ENCODE measurements at places on chromosomes 12 and 14.

DNA sequence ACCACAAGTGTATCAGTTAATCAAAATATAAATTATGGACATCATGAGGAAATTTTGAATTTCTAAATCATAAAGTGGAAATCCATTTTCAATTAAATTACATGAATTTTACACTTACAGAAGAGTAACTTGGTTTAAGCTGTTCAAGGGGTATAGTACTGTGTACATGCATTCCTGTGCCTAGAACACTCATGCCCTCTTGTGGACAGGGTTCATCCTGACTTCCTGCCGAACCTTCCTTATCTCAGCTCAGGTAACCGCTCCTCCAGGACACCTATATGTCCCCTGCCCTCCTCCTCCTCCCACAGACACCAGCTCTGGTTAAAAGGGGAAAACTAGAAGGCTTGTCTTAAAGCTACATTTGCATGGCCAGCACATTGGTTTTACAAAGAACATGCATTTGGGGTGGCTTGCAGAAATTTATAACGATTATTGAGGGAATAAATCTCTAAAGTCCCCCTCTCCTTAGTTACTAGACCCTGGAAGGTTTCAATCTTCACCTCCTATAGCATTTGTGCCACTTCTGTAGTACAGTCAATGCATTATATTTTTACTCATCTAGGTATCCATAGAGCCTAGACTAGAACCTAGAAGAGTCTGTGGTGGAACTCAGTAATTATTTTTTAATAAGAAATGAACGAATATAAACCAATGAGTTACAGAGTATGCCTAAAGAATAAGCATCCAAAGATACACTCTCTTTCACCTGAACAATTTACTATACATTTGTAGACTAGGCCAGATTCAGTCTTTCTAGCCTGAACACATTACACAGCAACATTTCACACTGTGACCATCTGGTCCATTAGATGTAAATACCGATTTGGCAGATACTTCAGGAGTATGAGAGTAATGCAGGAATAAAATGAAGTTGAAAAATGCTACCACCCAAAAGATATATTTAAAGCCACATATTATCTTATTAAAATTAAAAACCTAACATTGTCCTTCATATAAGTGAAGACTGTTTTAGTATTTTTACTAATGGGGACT lies 345.6 kb downstream of the PAWR start:
- DNase-seq = no peak

- DNase-seq = peak; percentile 52
Measured at GRCh38 chr14:101721951-101722661, 39.4 kb upstream of the PPP2R5C start.

- DNase-seq = no peak
Measured at GRCh38 chr12:2083561-2083960, 30.8 kb downstream of the CACNA1C start.

DNA sequence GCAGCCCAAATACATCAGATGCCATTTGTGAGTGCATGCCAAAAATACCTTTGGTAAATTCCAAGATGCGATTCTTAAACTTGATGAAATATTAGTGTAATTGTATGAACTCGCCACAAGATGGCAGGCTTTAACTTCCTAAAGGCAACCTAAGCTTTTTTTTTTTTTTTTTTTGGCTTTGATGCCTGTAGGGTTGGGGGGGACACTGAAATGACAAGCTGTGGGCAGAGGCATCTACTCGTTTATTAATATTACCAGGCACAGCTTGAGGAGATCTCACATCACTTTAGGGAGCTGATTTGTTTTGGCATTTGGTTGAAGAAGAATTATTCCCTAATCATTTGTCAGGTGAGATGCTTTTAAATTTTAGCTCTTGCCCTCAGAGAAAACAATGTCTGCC lies 126.7 kb upstream of the CCDC196 start:
- no peak for DNase-seq

DNA sequence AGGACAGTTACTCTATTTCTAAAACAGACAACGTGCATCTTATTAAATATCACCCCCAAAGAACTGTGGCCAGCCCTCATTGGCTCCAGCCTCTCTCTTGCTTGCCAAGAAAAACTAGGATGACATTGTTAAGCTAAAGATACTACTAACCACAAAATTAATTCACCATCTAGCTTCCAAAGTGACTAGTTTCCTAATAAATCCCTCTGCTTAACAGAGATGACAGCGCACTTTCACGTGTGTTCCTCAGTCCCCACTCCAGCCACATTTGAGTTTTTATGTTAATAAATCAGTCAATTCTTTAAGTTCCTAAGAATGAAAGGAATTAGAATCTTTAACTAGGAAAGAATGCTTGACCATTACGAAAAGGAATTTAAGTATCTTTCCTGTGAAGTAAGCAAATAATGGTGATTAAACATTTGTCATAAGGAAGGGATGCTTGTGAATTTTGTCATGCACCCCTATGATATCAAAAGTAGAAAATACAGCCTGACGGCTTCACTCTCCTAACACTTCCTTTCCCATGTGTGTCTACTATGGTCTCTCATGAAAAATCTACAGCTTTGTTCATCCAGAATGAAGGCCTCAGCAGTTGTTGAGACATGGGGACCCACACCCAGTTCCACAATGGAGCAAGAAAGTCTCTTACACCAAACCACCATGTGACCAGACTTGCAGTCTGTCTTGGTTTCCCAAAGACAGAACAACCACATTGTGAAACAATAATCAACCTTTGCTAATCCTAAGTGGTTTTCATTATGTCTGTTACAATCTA lies 8.1 kb downstream of the CORO1C start:
- DNase-seq = no peak

DNA sequence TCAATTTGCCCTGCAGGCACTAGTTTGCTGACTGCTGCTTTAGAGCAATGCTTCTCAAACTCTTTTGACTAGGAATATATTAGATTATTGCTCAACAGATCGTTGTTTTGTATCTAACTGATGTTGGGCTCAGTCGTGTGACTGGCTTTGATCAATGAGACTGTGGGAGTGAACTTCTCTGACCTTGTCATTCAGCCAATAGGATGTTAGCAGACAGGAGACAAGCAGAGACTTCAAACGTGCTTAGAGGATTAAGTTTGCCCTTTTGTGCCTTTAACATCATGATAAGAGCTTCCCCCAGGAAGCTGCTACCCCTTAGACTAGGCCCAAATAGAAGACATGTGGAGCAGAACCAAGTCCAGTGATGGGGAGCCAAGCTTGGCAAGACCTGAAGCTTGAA lies 76.7 kb upstream of the ELK3 start:
- no peak for DNase-seq
